ENCODE measurements at places on chromosomes 5 and 9.
A peak's percentile ranks its signal among the peaks of the same experiment; 100 is the strongest.

GRCh38 chr9:95373069-95373681, 55.7 kb upstream of the FANCC start:
- peak; percentile 40 for DNase-seq

- no peak for DNase-seq
Measured at GRCh38 chr9:131584858-131585257, 39.5 kb downstream of the PRRT1B start.

DNA sequence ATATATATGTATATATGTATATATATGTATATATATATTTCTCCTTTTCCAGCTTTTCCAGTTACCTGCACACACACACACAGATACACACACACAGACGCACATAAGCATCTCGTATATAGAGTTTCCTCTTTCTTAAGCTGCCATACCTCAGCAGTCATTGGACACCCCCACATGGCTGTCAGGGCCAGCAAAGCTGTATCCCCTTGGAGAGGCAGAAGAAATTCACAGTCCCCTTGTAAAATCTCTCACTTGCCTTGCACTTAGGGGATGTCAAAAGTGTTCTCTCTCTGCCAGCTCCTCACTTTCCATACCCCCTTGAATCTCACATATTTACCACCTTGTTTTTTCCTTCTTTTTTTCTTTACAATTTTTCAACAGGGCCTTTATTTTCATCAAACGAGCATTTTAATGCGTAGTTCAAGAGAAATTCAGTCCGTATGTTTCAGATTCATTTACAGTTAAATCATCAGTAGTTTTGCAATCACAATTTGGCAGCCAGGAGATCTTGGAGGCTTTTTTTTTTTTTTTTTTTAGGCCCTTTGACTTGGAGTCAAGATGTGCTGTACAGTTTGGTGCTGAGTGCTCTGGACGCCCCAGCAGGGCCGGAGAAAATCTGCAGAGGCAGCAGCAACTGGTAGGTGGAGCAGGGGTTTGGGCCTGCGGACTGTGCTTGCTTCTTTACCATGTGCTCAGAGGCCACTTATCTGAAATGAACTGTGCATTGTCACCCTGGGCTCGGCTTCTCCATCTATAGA, 244.9 kb upstream of the KLF4 start:
- DNase-seq = peak; percentile 96

DNA sequence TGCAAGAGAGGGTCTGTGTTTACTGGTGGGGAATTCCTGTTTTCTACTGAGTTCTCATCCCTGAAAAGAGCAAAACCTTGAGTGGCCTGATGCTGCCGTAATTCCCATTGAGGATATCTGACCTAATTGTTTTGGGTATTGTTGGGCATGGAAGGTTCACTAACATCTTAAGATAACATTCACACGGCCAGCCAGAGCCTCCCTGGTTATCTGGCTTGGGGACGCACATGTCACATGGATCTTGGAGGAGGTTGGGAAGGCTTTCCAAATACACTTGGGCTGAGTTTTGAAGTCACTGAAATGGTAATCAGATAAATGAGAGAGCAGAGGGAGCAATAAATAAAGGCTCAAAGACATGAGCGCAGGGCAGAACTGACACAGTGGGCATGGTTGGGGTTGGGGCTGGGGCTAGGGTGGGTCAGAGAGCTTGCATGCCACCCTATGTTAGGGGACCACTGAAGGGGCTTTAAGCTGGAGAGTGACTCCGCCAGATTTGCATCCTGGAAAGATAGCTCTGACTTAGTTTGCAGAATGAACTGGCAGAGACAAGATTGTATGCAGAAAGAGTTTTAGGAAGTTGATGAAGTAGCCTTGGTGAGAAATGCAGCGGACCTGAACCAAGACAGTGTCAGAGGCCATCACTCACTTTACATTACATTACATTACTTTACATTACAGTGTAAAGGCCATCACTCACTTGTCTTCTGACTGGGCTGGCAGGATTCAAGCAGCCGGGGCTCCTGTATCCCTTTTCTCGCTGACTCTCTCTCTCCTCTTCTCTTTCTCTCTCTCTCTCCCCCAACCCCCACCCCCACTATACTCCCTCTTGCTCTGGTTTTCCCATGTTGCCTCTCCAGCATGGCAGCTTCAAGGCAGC, 24.2 kb downstream of the SLC1A1 start:
- DNase-seq = no peak

Measured in fibroblast of villous mesenchyme (primary cell).